ENCODE measurements at places on chromosomes 1 and 21.
A peak's percentile ranks its signal among the peaks of the same experiment; 100 is the strongest.

DNA sequence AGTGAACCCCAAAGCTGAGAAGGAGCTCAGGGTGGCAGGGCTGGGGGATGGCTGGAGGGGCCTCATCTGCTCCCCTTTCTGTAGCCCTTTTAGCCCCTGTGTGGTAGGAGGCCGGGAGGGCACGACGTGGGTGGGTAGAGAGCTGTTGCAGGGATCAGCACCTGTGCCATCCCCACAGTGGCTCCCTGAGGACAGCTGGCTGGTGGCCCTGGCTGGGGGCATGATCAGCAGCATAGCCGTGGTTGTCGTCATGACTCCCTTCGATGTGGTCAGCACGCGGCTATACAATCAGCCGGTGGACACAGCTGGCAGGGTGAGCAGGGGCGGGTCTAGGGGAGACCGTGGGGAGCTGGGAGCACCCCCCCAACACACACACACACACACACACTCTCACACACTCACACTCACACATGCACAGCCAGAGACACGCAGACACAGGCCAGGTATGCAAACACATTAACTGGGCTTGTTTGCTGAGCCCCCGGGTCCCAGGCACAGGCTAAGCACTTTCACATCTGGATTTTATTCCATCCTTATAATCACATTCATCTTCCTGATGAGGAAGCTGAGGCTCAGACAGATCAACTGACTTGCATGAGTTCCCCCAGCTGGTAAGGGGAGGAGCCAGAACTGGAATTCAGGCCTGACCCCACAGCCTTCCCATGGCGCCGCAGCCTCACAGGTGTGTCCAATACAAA, 2.5 kb downstream of the SLC25A34 start:
- DNase-seq = no peak

GRCh38 chr1:183418696-183419095, 516 bp upstream of the NMNAT2 start:
- no peak for DNase-seq

GRCh38 chr1:54791880-54792522, 9.1 kb downstream of the TTC22 start:
- DNase-seq = peak; percentile 43

GRCh38 chr21:36047139-36047538, 13.2 kb downstream of the SETD4 start:
- DNase-seq = no peak

GRCh38 chr1:203150511-203151297, 23.2 kb downstream of the ADORA1 start:
- no peak for DNase-seq

DNA sequence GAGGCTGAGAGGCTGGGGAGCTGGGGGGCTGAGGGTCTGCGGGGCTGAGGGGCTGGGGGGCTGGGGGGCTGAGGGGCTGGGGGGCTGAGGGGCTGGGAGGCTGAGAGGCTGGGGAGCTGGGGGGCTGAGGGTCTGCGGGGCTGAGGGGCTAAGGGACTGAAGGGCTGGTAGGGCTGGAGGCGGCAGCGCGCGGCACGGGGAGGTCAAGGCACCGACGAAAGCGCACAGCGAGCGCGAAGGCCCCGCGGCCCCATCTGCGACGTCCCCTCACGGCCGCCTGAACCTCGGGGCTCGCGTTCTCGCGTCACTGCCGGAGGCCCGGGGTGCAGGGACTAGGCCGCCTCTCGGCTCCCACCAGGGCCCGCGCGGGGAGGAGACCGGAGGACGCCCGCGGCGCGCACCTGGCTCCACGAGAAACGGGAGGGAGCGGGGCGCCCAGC, 356 bp downstream of the INTS11 start:
- DNase-seq = no peak

Measured in CD4-positive, alpha-beta T cell treated with Interleukin-2 at 100 ng/mL for 4 hours (primary cell).